Type B pancreatic cell (in vitro differentiated cells): ENCODE measurements at places on chromosomes 5 and 9. TPM values are rescaled to one million over a fixed set of nuclear protein-coding genes. Genes with fewer than 3 reads are reported as not detected.

DNA sequence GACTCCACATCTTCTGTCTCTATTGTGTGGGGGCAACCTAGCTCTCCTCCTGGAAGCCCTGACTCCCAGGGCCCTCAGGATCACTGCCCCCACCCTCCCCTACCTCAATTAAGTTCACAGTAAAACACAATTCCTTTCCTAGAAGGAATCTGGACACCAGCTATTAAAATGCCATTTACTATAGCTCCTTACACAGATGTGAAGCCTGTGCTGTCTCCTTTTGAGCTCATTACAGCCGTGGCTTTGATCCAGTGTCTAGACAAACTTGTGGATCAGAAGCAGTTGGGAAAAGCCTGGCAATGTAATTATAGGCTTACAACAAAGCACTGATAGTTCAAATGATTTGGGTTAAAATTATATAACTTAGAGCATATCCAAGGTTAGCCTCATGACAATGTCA, 107.0 kb upstream of the SMIM23 start:
- peaks cover 17% of the 10 kb centered on the region for H3K4me1 ChIP-seq
- peaks cover 31% of the 10 kb centered on the region for H3K27me3 ChIP-seq
- no peak overlapping the region for H3K27ac ChIP-seq
- H3K4me3 ChIP-seq, result no peak overlapping the region

- no peak overlapping the region for H3K4me3 ChIP-seq
- no peak overlapping the region for H3K27ac ChIP-seq
- H3K36me3 ChIP-seq, result peaks cover 15% of the 10 kb centered on the region
- H3K27me3 ChIP-seq, result peaks cover 4% of the 10 kb centered on the region
Measured at GRCh38 chr9:8392866-8393265, 593.3 kb upstream of the DMAC1 start.

Gene DMRT3
- total RNA-seq, result 0.74 and 0.80 TPM in 2 replicates

GRCh38 chr5:151012862-151013261, 7.5 kb upstream of the GPX3 start:
- no peak for DNase-seq
- H3K4me3 ChIP-seq, result no peak overlapping the region
- H3K4me1 ChIP-seq, result no peaks in the 10 kb centered on the region
- no peaks in the 10 kb centered on the region for H3K36me3 ChIP-seq
- peaks cover 9% of the 10 kb centered on the region for H3K27me3 ChIP-seq
- no peak overlapping the region for H3K27ac ChIP-seq

DNA sequence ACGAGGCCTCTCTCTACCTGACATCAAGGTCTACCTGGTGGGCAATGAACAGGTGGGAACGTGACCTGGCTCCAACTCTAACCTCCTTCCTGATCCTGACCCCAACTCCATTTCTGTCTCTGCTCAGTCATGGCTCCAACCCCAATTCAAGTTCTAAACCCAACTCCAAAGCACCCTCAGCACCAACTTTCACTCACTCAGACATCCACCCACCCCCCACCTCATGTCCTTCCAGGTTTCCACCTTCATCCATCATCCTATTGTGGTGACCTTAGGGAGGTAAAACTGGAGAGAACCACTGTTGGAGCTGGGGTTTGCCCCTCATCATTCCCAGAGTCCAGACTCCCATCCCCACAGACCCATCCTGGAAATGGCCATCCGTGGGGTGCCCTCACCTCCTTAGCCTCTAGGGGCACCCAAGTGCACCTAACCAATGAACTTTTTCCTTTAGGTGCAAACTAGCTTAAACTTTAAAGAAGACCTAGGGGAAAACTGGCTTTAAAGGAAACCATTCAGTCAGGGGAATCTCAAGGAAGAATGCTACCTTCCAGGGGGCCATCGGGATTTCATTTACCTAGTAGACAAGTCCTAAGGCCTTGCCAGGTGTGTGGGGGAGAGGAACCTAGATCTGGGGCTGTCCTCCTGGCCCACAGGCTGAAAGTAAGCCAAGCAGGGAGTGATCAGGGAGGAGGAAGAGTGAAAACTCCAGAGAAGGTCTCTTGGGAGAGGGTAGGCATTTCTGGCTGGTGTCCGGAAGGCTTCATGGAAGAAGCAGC, 11.3 kb downstream of the RGS14 start:
- H3K36me3 ChIP-seq, result no peaks in the 10 kb centered on the region
- DNase-seq, result no peak
- H3K4me3 ChIP-seq, result peak overlapping the region; percentile 82
- peaks cover 6% of the 10 kb centered on the region for H3K27me3 ChIP-seq

GRCh38 chr5:129601576-129601975, 141.5 kb downstream of the ADAMTS19 start:
- no peaks in the 10 kb centered on the region for H3K27me3 ChIP-seq
- no peak overlapping the region for H3K4me3 ChIP-seq
- H3K4me1 ChIP-seq, result no peaks in the 10 kb centered on the region
- H3K27ac ChIP-seq, result no peak overlapping the region

Gene PAPPA
- 1.2 and 11.0 TPM in 2 replicates for total RNA-seq

DNA sequence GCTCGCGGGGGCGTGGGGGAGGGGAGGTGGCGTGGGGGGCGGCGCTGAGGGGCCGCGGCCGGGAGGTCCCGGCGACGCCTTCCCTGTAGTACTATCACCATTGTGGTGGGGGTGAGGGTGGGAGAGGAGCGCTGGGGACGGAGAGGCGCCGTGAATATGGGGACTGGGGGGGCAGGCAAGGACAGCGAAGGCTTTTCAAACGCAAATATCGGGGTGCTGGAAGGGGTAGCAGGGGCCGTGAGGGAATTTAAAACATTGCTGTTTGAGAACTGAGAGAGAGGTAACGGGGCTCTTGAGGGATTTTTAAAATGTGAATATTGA, 427 bp downstream of the RBM27 start:
- no peak overlapping the region for H3K27ac ChIP-seq
- no peak for DNase-seq
- no peak overlapping the region for H3K4me3 ChIP-seq
- no peaks in the 10 kb centered on the region for H3K36me3 ChIP-seq

GRCh38 chr9:133115604-133116345, 5.3 kb downstream of the RALGDS start:
- H3K4me1 ChIP-seq, result peaks cover 35% of the 10 kb centered on the region
- H3K27ac ChIP-seq, result peak overlapping the region; percentile 77
- H3K36me3 ChIP-seq, result no peaks in the 10 kb centered on the region
- no peaks in the 10 kb centered on the region for H3K27me3 ChIP-seq
- no peak overlapping the region for H3K4me3 ChIP-seq

- DNase-seq, result no peak
- H3K27me3 ChIP-seq, result peaks cover 3% of the 10 kb centered on the region
- H3K27ac ChIP-seq, result no peak overlapping the region
- H3K4me3 ChIP-seq, result no peak overlapping the region
- H3K36me3 ChIP-seq, result no peaks in the 10 kb centered on the region
- no peaks in the 10 kb centered on the region for H3K4me1 ChIP-seq
Measured at GRCh38 chr9:107931071-107931715, 441.6 kb upstream of the KLF4 start.

DNA sequence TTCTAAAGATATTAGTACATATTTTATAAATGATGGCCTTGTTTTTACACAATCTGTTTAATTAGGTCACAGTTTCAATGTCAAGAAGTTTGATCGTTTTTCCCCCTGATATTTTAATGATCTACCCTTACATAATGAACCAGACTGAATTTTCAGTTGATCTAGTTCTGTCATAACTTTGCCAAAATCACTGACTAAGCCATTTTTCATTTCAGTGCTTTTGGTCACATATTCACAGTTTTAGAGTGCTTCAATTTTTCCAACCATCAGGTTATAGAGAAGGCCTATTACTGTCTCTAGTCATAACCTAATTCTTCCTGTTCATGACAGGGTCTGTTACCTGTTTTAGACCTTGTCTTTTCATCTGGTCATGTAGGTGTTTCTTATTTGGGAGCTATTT, 577.9 kb upstream of the PTPRD start:
- no peaks in the 10 kb centered on the region for H3K4me1 ChIP-seq
- H3K27me3 ChIP-seq, result no peaks in the 10 kb centered on the region
- DNase-seq, result no peak

Gene CCDC192
- 0.31 and 2.0 TPM in 2 replicates for total RNA-seq

Gene GOLGA1
- 18.4 and 22.6 TPM in 2 replicates for total RNA-seq

DNA sequence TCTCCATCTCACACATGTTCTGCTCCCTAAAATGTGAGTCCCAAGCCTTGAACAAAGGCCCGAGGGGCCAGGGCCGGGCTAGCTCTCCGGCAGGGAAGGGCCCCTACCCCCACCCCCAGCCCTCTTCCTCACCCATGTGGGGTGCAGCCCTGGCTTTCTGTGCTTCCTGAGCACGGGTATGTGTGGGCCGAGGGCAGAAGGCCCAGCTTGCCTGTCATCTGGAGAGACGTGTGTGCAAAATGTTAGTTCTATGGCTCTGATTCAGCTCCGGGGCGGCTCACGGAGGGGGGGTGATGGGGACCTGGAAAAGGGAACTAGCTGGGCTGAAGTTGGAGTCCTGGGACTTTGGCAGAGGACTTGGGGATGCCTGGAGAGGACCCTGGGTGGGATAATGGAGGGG, 90.3 kb upstream of the ARAP3 start:
- DNase-seq, result no peak
- no peaks in the 10 kb centered on the region for H3K36me3 ChIP-seq
- peaks cover 14% of the 10 kb centered on the region for H3K27me3 ChIP-seq
- H3K4me1 ChIP-seq, result peaks cover 4% of the 10 kb centered on the region
- no peak overlapping the region for H3K4me3 ChIP-seq
- no peak overlapping the region for H3K27ac ChIP-seq

GRCh38 chr5:73183000-73183399, 10.0 kb downstream of the TMEM174 start:
- H3K27ac ChIP-seq, result no peak overlapping the region
- H3K4me3 ChIP-seq, result no peak overlapping the region
- H3K27me3 ChIP-seq, result peaks cover 21% of the 10 kb centered on the region
- H3K4me1 ChIP-seq, result peaks cover 5% of the 10 kb centered on the region
- no peaks in the 10 kb centered on the region for H3K36me3 ChIP-seq
- DNase-seq, result no peak

Gene ZNF608
- 37.4 and 63.0 TPM in 2 replicates for total RNA-seq

DNA sequence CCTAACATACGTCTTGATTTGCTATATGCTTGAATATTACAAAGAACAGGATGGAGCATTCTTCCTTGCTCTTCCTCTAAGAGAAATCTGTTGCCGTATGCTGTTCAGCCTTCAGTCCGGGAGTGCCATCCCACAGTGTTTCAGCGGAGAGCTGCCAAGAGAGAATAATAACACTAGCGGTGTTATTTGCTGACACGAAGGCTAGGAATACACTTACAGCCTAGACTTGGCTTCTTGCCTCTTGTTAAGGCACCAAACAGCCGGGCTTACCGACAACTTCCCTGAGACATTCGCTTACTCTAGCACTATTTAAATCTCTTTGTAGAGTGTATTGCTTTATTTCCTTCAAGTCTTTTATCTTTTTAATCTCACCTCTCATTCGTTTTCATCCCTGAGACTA, 31.4 kb downstream of the KCTD16 start:
- no peaks in the 10 kb centered on the region for H3K36me3 ChIP-seq
- no peak overlapping the region for H3K4me3 ChIP-seq
- no peak for DNase-seq

- no peak for DNase-seq
- H3K36me3 ChIP-seq, result no peaks in the 10 kb centered on the region
- peaks cover 43% of the 10 kb centered on the region for H3K4me1 ChIP-seq
- peak overlapping the region; percentile 14 for H3K27ac ChIP-seq
- no peak overlapping the region for H3K4me3 ChIP-seq
- peaks cover 30% of the 10 kb centered on the region for H3K27me3 ChIP-seq
Measured at GRCh38 chr5:6488021-6488420, 39.4 kb downstream of the UBE2QL1 start.

- no peak for DNase-seq
- peak overlapping the region; percentile 88 for H3K27ac ChIP-seq
- peak overlapping the region; percentile 94 for H3K4me3 ChIP-seq
- no peaks in the 10 kb centered on the region for H3K27me3 ChIP-seq
Measured at GRCh38 chr9:133990366-133991213, 1.5 kb downstream of the VAV2 start.

- no peak overlapping the region for H3K4me3 ChIP-seq
- H3K36me3 ChIP-seq, result no peaks in the 10 kb centered on the region
- H3K27me3 ChIP-seq, result peaks cover 38% of the 10 kb centered on the region
Measured at GRCh38 chr5:110514030-110514429, 212.4 kb downstream of the TMEM232 start.

Gene PLPPR1
- 3.2 and 6.2 TPM in 2 replicates for total RNA-seq

DNA sequence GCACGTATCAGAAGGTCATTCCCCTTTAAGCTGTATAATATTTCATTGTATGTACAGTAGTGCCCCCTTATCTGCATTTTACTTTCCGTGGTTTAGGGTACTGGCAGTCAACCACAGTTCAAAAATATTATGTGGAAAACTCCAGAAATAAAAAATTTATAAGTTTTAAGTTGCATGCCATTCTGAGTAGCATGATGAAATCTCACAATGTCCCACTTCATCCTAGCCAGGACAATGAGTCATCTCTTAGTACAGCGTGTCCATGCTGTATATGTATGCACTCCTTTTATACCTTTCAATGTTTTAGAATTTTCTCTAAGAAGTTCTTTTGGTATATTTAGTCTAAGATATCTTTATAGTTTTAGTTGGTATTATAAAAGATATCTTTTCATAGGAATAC, 115.0 kb upstream of the HAND1 start:
- peaks cover 10% of the 10 kb centered on the region for H3K27me3 ChIP-seq
- peaks cover 4% of the 10 kb centered on the region for H3K4me1 ChIP-seq
- H3K27ac ChIP-seq, result no peak overlapping the region
- no peaks in the 10 kb centered on the region for H3K36me3 ChIP-seq
- no peak for DNase-seq

GRCh38 chr9:95820074-95820473, 55.4 kb upstream of the ERCC6L2 start:
- H3K27me3 ChIP-seq, result no peaks in the 10 kb centered on the region
- no peak overlapping the region for H3K27ac ChIP-seq
- H3K4me1 ChIP-seq, result peaks cover 16% of the 10 kb centered on the region
- no peak overlapping the region for H3K4me3 ChIP-seq
- DNase-seq, result no peak
- H3K36me3 ChIP-seq, result peaks cover 26% of the 10 kb centered on the region
